ENCODE measurements at places on chromosomes 3 and 15.

GRCh38 chr3:102092617-102093466 is 243.5 kb downstream of the NFKBIZ start:
- no peak for DNase-seq

GRCh38 chr3:119352034-119352609 is 57.9 kb downstream of the ARHGAP31 start:
- peak; percentile 52 for DNase-seq

GRCh38 chr15:40114218-40114617 is 5.5 kb upstream of the BMF start:
- no peak for DNase-seq

DNA sequence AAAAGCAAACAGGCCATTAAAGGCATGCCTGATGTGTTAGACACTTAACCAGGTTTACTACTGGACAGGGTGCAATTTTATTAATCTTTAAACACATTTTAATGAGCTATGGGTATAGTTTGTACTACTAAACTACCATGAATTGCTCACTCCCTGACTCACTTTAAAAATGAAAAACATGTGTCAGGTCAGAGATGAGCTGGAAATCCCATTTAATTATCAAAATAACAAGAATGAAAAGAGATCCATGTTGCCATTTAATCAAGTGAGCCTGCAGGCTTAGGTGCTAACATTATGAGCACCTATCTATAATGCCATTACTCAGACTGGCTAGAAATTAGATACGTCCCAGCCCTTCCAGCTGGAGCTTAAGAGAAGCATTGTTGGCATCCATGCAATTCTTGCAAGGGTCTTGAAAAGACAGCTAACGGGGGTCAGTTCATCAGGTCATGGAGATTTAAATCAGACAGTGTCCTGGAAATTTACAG is 224.4 kb downstream of the THRB start:
- no peak for DNase-seq

GRCh38 chr3:9015250-9015649 is 52.0 kb upstream of the RAD18 start:
- DNase-seq = no peak

GRCh38 chr15:51649659-51650521 is 27.3 kb upstream of the DMXL2 start:
- DNase-seq = peak; percentile 89

DNA sequence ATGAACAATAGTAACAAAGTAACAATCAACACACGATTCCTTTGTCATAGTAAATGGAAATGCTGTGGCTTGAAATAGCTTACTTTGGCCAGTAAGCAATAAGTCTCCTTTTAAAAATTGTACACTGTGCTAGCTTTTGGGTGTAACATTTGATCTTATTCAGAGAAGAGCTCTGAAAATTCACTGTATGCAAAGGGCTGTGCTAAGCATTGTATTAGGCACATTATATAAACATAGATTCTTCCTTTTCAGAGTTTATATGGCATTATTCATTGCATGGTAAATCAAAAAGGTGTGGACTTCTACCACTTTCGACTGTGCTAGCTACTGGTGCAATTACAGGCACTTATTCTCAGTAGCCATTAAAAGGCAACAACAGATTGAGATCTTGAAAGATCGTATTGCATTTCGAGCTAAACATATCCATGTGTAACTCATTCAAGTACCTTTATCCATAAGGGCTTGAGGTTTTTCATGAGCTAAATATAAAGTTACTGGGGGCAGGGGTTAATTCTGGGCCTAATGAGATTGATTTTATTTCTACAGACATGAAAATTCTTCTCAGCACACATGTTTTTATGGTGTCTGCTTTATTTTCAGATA is 246.8 kb downstream of the NR1D2 start:
- no peak for DNase-seq

DNA sequence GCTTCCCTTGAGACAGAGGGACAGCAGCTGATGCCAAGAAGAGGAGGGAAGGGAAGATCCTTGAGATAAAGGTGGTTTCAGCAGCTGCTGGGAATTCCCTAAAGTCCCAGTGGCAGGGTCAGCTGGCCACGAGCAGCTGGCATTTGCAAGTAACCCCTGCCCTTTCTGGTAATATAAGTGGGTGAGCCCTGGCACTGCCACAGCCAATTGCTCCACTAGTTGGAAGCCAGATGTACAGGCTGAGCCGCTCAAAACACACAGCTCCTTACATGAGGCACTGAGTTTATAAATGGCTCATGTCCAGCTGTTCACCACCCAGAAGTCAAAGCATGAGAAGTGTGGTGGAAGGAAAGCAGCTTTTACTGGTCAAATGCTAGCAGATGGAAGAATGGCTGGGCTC is 35.4 kb downstream of the PRR20G start:
- DNase-seq = no peak

- DNase-seq = no peak
Measured at GRCh38 chr15:70514251-70514650, 249.1 kb downstream of the UACA start.

DNA sequence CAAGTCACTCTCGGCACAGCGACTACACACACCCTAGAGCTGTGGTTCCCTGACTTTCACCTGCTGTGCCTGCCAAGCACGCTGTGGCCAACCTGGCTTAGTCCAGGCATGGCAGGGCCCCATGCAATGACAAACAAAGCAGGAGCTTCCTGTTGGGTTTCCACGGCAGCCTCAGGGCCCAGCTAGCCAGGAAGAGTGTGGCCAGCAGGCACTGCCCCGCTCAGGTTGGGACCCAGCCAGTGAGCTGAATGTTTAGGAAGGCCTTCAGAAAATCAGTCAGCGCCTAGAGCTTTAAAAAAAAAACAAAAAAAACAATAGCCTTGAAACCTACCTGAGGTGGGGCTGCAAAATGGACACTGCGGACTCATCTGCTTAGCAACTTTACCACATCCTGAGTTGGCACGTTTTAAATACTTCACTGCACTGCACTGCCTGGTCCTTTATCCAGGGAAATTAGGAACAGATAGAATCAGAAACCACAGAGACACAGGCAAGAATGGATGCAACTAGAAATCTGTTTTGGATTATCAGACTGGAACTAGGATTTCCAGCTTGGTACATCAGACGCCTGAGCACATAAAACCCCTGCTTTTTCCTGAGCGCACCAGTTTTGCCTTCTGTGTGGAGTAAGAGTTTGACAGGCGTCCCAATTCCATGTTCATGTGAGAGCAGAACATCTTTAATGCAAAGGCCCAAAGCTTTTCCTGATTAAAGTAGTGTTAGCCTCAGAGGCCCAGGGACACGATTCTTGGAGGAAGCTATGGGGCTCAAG is 36.2 kb upstream of the LDHAL6B start:
- DNase-seq = no peak

GRCh38 chr15:62998262-62998890 is 44.2 kb upstream of the TPM1 start:
- DNase-seq = no peak
